ENCODE measurements at places on chromosomes 5 and 9. TPM values are rescaled to one million over a fixed set of nuclear protein-coding genes. Genes with fewer than 3 reads are reported as not detected.

The CTNND2 gene
- 0.17 TPM for total RNA-seq

The FGF1 gene
- total RNA-seq, result 2.4 TPM

GRCh38 chr5:77073667-77074066 lies 13.4 kb downstream of the ZBED3 start:
- DNase-seq, result no peak

GRCh38 chr9:109143881-109144562 lies 23.0 kb downstream of the FRRS1L start:
- peak; percentile 70 for DNase-seq

- no peak for DNase-seq
Measured at GRCh38 chr5:100299261-100299660, 235.9 kb upstream of the FAM174A start.

- DNase-seq, result no peak
Measured at GRCh38 chr9:83012168-83012921, 50.6 kb downstream of the RASEF start.

GRCh38 chr9:12785260-12785770 lies 10.5 kb downstream of the LURAP1L start:
- peak; percentile 98 for DNase-seq

DNA sequence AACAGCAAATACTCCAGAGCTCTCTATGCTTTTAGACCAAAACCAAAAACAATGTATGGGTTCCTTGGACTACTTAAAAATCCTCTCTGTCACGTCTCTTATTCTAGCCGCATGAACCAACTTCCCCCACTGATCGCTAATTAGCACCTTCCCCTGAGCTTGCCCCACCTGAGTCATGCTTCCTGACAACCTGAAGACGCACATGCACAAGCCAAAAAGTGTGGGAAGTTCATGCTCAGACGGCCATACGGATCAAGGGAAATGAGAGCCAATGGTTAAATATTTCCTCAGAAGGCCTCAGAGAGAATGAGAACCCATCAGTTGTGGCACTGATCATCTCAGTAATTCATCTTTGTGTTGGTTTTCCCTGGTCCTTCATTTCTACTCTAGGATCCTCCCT lies 199.7 kb downstream of the BNC2 start:
- DNase-seq, result no peak
